Mucosa of descending colon (tissue), 3 donors: ENCODE measurements at places on chromosomes 2 and 18. TPM values are rescaled to one million over a fixed set of nuclear protein-coding genes. Genes with fewer than 3 reads are reported as not detected.

The PLGLB1 gene
- total RNA-seq: 5.4 TPM

The DYNAP gene
- total RNA-seq: not detected

The CD302 gene
- 27.1 TPM for total RNA-seq

The GKN2 gene
- not detected for total RNA-seq
